ENCODE measurements at places on chromosomes 13 and 19.

- no peak for DNase-seq
Observed at GRCh38 chr13:80469105-80469852, 128.4 kb upstream of the SPRY2 start.

DNA sequence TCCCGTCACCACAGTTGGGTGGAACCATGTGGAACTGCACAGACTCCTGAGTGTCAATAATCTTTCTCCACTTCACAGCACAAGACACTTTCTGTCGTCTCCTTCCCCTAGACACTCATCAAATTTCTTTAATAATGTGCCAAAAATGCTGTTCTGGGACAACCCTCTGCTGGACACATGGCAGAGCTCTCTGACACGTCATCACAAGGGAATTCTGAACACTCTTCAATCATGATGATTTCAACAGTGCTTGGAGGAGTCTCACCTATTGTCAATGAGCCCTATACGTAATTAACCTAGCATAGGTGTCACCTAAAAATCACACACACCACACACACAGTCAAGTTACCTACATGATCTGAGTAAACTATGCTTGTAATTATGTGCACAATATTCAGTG lies 141.3 kb downstream of the STOML3 start:
- DNase-seq, result no peak

DNA sequence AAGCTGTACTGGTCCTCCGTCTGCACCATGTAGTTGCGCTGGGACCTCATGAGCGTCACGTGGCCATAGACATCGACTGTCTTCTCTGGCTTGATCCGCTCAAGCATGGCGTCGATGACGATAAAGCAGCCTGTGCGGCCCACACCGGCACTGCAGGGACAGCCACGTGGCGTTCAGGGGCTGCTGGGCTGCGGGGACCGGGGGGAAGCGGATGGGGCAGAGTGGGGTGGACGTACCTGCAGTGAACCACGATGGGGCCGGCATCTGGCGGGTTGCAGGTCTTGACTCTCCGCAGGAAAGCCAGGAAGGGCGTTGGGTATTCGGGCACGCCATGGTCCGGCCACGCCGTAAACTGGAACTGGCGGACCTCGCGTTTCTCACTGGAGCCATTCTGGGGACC lies 128.5 kb downstream of the PTPRS start:
- DNase-seq, result no peak

GRCh38 chr19:40529093-40529954 lies 47.3 kb upstream of the SHKBP1 start:
- DNase-seq, result peak; percentile 87

DNA sequence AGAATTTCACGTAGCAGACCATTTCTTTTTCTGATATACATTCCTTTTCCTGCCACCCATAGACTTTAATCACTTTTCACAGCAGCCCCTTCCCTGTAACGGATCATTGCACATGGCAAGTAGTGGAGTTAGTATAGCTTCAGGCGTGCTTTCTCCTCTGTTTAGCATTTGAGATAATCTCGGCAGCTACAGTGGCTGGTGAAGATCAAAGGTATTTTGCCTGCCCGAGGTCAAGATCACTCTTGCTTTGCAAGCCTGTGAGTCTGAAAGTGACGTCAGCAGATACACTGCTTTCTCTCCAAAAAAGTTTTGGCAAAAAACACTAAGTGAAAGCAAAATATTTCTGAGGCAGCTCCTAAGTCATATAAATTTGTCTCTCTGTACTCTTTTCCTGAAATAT lies 260.0 kb downstream of the NDFIP2 start:
- no peak for DNase-seq

- no peak for DNase-seq
Observed at GRCh38 chr13:93398167-93399035, 171.8 kb downstream of the GPC6 start.

All from immature natural killer cell (primary cell).